ENCODE measurements at places on chromosomes 16 and 17. TPM values are rescaled to one million over a fixed set of nuclear protein-coding genes. Genes with fewer than 3 reads are reported as not detected.

- no peak for DNase-seq
Observed at GRCh38 chr17:72622661-72623433, 469.6 kb downstream of the SLC39A11 start.

Gene JPH3
- total RNA-seq, result not detected

Gene SRCIN1
- total RNA-seq, result 0.26 TPM

- DNase-seq, result no peak
Observed at GRCh38 chr17:2138761-2139160, 83.9 kb downstream of the HIC1 start.

GRCh38 chr16:79267781-79268180 lies 332.8 kb downstream of the MAF start:
- no peak for DNase-seq

DNA sequence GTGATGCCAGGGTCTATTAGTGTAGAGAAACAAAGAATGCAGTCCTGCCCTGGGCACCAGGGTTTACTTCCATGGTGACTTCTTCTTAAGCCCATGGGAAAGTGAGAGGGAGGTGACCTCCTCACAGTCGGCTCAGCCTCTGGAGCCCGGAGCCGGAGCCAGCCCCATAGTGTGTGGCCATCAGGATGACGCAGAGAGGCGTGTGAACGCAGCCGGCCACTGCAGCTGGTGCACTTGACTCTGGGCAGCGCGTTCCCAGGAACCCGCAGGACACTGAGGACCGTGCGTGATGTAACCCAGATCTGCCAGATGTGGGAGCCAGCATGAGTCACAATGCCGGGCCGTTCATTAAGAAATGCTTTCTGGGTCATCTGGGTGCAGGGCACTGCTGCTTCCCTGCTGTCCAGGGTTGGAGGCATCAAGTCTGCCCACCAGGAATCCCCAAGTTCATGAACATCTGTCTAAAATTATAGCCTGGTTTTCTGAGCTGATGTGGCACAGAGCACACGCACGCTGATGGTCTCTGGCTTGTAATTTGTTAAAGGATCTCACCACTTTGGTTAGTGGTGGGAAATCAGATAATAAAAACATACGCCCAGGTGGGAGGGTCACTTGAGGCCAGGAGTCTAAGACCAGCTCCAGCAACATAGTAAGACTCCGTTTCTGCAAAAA lies 114.1 kb downstream of the PITPNC1 start:
- no peak for DNase-seq

Gene ABCA8
- total RNA-seq, result not detected

DNA sequence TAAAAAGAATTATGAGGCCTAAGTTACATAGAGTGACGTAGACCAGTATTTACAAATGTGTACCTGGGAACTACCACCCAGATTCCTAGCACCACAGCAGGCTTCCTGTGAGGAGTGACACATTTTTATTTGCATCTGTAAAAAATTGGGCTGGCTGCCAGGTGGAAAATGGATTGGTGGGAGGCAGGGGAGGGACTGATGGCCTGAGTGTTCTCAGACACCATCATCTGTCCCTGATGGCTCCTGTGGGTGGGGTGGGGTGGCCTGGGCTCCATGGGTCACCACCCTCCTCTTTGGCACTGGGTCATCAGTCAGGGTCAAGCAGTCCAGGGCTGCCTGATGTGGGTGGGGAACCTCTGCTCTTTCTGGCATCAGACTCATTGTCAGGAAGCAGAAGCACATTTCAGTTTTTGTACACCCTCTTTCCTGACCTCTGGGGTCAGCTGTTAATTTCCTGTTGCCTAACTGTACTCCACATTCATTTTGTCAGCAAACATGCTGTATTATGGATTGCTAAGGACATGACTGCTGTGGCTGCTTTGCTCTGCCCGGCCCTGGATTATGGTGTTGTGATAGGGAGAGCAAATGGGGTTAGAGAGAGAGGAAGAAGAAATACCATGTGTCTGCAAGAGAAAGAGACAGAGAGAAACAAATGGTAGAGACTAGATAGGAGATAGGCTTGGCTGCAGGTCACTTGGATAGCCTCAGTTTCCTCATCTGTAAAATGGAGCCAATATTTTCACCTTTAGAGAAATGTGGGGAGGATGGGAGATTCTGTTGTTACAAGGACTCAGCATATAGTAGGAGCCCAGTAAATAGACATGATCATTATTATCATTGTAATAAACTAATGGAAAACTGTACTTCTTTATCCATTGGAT lies 11.6 kb upstream of the MFAP4 start:
- DNase-seq, result no peak

GRCh38 chr17:79874329-79874981 lies 35.2 kb upstream of the CBX4 start:
- DNase-seq, result peak; percentile 81

DNA sequence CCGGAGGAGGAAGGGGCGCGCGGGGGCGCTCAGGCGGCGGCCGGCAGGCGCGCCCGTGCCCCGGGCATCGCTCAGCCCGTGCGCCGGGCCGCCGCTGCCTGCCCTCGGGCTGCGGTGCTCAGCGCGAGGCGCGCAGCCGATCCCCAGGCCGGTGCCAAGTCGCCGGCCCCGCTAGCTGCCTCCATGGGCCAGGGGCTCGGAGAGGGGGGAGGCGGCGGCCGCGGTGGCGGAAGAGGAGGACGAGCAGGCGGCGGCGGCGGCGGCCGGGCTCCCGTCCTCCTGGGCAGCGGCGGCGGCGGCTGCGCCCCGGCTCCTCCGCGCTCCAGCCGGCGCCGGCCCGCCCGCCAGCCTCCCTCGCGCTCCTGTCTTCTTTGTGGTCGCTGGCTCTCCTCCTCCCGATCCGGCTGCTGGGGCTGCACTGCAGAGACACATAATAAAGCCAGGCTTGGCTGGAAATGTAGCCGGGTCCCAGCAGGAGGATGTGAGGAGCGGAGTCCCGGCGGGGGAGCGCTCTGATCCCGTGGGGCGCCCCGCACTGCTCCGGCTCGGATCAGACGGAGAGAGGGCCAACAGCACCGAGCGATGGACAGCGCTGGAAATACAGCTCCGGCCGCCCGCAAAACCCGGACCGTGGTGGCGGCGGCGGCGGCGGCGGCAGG lies 889 bp upstream of the ZNF423 start:
- DNase-seq, result peak; percentile 72

- no peak for DNase-seq
Observed at GRCh38 chr16:88289968-88290401, 92.8 kb upstream of the ZNF469 start.

GRCh38 chr16:76639685-76640289 lies 362.6 kb downstream of the CNTNAP4 start:
- no peak for DNase-seq

Gene LRRC46
- 0.44 TPM for total RNA-seq

DNA sequence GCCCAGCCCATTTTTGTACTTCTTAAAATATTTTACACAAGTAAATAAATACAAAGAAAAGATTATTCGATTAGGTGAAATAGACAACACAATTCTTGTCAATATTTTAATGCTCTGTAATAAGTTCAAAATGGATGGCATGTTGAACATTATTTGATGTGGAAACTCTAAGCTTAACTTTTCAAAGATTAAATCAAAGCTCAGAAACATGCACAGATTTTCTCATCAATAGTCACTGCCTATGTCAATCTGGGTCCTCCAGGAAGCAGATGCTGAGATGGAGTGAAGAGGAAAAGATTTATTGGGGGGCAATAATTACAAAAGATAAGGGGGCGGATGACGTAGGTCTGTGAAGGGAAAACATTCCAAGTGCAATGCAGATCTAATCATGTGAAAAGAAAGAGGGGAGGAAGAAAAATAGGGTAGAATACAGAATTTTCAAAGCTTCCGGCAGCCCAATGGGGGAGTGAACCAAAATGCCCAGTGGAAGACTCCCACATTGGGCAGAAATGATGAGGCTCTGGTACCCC lies 50.5 kb downstream of the COPRS start:
- no peak for DNase-seq

DNA sequence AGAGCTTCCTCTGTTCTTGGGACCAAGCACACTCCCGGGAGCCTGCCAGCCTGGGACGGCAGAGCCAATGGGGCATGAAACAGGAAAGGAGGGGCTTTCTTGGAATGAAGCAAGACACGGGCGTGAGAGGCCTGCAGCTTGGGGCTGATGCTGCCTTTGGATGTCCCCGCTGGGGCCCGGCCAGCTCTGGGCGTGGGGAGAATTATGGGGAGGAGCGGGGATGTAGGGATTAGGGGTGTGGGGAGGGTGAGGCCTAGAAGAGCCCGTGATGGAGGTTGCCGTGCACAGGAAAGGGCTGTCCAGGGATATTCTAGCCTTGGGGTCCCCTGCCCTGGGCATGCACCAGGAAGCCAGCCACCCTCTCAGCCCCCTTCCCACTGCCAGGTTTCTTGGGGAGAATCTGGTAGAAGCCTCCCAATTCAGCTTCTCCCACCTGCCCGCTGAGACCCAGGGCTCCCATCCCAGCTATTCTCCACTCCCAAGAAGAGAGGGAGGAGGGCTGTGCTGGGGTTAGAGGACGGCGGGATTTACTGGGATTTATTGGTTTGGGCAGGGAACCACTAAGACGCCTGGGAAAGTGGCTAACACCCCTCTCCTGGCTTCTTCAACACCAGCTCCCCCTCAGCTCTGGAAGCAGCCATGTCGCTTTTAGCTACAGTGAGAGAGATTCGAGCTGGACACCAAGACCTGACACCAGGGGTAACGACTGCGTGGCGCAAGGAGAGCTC lies 20.0 kb upstream of the NXPH3 start:
- peak; percentile 55 for DNase-seq

Gene ABCC3
- not detected for total RNA-seq

DNA sequence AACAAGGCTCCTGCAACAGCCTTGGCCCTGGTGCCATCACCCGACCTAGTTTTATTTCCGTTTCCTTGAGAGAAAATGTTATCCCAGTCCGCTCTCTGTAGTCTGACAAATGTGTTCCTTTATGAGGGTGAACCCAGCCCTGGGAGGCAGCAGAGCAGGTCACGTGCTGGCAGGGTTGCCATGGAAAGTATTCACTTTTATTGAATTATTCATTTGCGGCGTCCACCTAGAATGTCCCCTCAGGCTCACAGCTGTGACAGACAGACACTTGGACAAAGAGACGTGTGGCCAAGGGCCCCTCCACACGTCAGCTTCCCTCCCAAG lies 90.0 kb downstream of the WSCD1 start:
- DNase-seq, result no peak

Gene ITGAD
- total RNA-seq, result not detected

GRCh38 chr17:78789149-78789662 lies 7.1 kb upstream of the CYTH1 start:
- DNase-seq, result no peak

GRCh38 chr17:62713086-62713881 lies 85.8 kb downstream of the MRC2 start:
- DNase-seq, result no peak

DNA sequence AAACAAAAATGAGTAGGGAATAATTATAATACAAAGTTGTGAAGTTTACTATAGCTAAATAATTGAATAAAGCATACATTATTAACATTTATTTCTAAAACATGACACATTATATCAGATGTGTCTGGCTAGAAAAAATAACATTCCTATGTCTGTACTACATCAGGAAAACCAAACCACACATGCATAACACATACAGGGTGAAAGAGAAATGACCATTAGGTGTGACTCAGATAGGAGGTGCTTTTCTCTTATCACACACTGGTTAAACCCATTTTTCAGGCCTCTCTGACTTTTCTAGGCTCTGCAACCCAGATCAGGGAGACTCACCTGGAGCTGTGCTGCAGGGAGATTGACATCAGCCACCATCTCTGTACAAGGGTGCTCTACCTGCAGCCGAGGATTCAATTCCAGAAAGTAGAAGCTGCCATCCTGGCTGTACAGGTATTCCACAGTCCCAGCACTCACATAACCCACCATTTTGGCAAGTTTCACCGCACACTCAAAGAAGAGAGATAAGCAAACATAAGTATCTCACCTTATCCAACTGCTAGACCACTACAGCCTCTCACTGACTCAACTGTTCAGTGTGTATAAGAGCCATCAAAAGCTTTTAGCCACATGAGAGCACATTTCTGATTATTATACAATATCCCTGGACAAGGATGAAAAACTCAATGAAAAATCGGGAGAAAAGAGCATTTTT lies 116.6 kb upstream of the C17orf78 start:
- DNase-seq, result no peak

- peak; percentile 88 for DNase-seq
Observed at GRCh38 chr17:32503251-32504165, 16.7 kb downstream of the CDK5R1 start.

DNA sequence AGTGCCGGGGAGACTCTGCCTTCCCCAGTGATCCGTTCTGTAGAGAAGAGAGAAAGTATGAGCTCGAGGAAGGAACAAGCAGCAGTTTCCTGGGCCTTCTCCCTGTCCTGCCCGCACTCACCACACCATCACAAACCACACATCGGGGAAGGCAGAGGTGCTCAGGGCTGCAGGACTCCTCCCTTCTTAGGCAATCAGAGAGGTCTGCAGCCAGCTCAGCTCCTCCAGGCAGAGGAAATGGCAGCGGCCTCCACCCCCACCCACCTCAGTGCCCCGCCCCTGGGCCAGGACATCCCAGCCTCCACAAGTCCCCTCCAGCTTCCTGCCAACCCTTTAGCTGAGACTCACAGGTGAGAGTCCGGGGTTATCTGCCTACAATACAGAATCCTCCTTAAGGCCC lies 2.0 kb downstream of the ZNF319 start:
- peak; percentile 90 for DNase-seq

DNA sequence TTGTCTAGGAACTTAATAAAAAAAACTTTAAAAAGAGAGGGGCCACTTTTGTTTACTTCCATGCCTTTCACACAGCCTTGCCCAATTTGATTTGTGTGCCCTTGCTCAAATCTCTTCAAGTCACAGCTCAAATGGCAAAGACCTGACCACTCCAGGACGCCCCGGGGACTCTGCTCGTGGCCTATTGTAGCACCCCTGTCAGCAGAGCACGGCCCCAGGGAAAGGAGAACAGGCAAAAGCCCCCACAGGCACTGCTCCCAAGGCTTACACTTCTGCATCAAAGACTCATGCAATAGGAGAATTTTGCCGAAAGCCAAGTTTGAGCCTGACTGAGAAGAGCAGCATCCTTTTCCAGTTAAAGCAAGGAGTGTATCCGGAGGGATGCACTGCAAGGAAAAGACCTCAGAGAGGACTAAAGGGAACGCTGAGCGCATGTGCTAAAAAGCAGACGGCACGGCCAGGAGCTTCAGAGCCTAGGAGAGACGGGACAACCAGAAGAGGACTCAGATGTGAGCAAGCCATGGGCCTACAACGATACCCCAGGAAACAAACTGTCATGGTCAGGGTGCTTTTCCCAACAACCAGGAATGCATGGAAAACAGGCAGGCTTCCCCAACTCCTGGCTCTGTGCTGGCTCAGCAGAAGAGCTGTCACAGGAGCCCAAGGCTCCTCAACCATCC lies 8.2 kb downstream of the CREBBP start:
- peak; percentile 52 for DNase-seq

All from activated CD4-positive, alpha-beta T cell treated with anti-CD3 and anti-CD28 coated beads, Interleukin-2, amount 10 ng/mL, durations not matched to agents 24 days and 14 days (primary cell).